ENCODE measurements at places on chromosomes 2 and 18. TPM values are rescaled to one million over a fixed set of nuclear protein-coding genes. Genes with fewer than 3 reads are reported as not detected.

GRCh38 chr2:186592137-186592875 is 2.5 kb downstream of the ITGAV start:
- DNase-seq = no peak

GRCh38 chr18:43830947-43831346 is 553.7 kb upstream of the SYT4 start:
- no peak for DNase-seq

DNA sequence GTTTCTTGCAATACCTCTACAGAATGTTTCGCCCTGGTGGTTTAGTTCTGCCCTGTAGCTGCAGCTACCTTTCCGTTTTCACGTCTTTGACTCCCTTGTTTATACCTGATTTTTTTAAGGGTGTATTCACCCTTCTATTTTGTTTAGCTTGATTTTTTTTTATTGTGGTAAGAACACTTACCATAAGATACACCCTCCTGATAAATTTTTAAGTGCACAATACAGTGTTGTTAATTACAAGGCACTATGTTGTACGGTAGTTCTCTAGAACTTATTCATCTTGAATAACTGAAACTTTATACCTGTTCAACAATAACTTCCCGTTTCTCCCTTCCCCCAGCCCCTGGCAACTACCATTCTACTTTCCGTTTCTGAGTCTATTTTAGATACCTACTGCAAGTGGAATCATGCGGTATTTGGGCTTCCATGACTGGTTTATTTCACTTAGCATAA is 48.9 kb upstream of the NABP1 start:
- no peak for DNase-seq

DNA sequence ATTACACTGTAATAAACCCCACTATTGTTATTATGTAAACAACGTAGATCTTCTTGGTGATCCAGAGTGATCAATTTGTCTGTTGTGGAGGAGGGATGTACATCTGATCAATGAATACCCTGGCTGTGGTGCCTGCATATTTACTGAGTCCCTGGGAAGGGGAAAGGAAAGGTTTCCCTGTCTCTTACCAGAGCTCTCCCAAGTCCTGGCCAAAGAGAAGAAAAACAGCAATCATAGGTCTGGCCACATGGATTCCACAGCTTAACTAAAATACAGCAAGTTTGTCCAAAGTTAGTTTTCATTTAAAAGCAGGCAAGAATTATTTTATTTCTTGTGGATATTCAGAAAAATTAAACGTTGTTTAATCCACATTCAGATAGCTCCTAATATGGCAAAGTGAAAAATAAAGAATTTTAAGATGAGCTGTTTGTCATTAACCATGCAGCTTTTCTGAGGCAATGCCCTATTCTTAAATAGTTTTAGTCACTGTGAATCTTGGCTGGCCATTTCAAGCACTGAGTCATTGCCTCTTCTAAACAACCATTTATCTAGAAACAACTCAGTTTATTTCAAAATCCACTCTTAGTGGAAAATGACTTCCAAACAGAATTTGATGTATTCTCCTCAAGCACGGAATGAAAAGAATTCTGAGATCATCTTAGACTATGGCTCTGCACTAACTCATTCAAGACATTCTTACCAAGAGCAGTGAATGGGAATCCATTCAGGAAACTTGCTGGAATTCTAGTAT is 1004.4 kb upstream of the CDH2 start:
- DNase-seq = no peak

DNA sequence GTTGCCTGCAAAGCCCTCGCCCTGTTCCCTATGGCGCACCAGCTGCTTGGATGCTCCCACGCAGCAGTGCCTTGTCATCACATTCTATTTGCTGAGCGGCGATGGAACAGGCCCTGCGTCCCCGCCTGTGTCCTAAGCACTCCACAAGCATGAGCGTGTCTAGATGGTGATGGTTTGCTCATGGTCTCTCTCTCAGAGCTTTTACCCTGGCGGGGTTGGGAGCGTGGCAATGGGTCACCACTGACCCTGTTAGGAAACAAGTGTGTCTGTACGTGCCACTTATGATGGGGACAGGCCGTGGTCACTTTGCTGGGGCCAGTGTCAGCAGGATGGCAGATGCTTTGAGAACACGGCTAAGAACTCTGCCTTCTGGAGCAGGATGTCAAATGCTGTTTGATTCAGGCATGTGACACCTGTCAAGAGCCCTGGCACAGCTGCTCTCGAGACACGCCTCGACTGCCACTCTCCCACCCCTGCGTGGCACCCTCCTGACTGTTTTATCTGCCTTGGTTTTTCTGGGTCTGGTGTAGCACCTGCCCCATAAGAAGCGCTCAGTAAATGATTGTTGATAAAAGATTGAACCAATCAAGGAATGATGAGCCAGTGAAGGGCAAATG is 44.2 kb downstream of the RRM2 start:
- no peak for DNase-seq

- no peak for DNase-seq
These were observed 194.7 kb downstream of the RAB3GAP1 start for GRCh38 chr2:135246711-135247270.

- no peak for DNase-seq
These were observed 356.1 kb downstream of the SS18 start for GRCh38 chr18:25734336-25734735.

DNA sequence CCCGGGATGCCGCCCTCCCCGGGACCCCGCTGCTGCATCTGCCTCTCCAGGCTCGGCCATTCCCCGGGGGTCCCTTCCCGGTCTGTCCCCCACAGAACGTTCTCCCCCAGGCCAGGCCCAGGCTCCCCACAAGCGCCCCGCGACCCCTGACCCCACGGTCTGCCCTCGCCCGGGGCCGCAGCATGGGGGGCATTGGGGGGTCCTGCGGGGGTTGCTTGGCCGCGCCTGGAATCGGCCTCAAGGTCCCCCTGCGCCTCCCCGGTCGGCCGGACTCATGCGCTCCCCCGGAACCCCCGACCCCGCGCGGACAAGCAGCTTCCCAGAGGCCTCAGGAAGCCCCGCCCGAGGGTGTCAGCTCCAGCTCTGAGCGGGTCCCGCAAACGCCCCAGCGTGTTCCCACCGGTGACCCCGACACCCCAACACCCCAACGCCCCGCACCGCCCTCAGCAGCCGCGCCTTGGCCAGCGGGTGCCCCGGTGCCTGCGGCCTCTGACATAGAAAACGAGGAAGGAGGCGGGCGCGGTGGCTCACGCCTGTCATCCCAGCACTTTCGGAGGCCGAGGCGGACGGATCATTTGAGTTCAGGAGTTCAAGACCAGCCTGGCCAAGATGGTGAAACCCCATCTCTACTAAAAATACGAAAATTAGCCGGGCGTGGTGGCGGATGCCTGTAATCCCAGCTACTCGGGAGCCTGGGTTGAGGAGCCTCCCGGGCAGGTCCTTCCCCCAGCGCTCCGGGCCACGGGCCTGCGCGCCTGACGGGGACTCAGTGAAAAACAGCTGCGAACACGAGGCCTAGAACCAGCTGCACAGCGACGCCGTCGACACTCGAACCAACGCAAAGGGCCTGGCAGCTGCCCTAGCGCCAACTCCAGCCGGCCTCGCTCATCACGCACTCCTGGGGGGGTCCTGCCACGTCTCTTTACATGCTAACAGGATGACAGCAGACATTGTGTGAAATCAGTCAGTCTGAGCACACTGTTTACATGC is 61.8 kb upstream of the CTDP1 start:
- DNase-seq = no peak

GRCh38 chr2:68727683-68728375 is 6.8 kb upstream of the ARHGAP25 start:
- DNase-seq = no peak

DNA sequence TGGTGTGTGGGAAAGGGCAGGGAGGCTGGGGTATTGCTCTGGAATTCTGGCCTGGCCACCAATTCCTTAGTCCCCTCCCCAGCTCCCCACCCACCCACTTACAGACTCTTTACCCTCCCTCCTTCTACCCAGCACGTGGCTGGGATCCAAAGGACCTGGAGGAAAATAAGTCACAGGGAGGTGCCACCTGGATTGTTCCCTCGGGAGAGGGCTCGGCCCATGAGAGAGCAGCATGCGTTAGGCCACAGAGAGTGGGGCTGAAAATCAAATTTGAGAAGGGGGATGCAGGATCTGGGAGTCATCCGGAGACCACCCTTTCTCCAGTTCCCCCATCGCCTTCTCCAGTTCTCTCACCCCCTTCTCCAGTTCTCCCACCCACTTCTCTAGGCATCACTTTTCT is 3.0 kb downstream of the ASPRV1 start:
- no peak for DNase-seq

DNA sequence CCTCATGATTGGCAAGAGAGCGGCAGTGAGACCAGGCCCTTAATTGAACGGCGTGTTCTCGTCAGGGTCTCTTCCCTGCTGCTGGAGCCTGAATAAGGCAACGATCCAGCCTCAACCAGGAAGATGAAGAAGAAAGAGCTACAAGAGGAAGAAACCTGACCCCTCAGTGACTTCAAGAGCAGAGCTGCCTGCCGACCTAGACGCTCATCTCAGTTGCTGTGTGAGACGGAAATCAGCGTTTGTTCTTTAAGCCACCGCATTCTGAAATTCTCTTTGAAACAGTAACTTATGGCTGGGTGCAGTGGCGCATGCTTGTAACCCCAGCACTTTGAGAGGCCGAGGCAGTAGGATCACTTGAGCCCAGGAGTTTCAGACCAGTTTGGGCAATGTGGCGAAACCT is 29.6 kb upstream of the KCNG3 start:
- DNase-seq = no peak

DNA sequence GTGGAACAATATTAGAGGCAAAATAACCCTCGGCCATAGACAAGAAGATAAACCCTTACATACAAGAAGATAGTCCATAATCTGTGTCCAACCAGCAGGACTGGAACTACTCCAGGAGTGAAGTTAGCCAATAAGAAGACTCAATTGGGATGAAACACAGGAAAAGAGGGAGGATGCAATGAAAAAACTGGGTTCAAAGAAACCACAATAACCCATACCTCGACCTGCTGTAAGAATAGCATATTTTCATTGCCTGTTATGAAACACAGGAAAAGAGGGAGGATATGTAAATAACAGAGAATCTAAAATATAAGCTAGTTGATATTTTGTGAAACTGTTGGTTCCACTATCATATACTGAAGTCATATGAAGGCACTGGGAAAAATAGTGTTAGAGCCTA is 87.1 kb upstream of the CSRNP3 start:
- no peak for DNase-seq

DNA sequence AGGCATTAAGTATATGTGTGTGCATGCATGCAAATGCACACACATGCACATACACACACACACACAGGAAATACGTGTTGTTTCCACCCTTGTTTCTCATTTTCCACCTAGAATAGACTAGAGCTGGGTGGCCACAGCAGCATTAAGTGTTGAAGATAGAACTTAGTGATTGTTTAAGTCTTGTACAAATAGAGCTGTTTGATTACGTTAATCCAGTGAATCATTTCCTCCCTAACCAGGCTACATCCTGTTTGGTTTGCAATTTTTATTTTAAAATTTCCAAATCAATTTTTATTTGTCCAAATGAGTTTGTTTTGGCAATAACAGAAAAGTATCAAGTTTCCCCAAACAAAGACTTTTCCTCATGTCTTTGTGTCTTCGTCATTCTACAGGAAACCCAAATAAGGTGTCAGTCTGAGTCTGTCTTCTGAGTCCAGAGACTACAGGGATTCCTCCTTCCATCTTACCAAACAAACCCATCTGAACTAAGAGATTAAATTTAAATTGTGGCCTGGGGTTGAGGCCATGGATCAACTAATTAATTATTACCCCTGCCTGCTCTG is 74.6 kb upstream of the GALNT5 start:
- DNase-seq = no peak

GRCh38 chr18:10113121-10114022 is 199.6 kb downstream of the VAPA start:
- DNase-seq = no peak

GRCh38 chr2:124380221-124380749 is 355.2 kb downstream of the CNTNAP5 start:
- DNase-seq = no peak

DNA sequence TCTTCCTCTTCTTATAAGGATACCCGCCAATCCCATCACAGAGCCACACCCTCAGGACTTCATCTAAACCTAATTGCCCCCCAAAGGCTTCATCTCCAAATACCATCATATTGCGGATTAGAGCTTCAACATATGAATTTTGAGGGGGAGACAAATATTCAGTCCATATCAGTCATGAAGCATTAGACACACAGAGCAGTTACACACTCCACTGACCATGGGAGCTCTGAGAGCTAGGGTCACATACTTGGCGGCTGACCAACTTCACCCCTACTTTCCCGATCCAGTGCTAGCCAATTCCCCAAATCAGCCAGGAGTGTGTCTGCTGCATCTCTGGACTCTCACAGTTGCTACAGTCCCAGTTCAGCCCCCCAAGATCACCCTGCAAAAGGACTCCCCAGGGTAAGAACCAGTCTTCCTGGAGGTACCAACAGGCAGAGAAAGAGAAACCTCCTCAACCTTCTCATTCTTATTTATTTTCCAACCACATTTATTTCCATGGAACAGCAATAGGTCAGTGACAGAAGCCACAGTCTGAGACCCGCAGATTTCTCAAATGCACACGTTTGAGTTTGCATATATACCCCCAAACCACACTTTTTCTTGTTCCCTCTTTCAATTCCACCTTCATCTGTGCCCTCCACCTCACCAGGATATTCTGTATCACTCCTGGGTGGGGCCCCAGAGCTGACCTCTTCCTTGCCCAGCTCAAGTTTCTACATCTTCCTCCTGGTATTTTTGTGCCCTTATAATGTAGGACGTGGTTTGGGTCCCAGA is 33.3 kb downstream of the SPP2 start:
- no peak for DNase-seq

DNA sequence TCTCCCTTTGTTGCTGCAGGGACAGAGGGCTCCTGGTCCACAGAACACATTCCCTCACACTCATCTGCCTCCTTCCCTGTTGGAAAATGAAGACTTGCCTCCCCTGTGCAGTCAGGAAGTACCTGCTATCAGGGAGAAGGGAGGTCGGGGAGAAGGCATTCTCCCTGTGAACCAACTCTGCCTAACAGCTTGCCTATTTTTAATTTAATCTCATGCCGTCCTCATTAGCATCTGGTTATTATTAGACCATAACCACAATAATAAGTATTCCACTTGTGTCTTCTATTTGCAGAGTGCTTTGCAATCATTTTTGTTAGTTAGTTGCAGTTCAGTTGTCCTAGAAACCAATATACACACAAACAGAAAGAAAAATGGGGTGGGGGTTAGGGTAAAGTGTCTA is 232.6 kb upstream of the SKOR2 start:
- no peak for DNase-seq

GRCh38 chr18:24539866-24540617 is 79.6 kb downstream of the HRH4 start:
- no peak for DNase-seq

DNA sequence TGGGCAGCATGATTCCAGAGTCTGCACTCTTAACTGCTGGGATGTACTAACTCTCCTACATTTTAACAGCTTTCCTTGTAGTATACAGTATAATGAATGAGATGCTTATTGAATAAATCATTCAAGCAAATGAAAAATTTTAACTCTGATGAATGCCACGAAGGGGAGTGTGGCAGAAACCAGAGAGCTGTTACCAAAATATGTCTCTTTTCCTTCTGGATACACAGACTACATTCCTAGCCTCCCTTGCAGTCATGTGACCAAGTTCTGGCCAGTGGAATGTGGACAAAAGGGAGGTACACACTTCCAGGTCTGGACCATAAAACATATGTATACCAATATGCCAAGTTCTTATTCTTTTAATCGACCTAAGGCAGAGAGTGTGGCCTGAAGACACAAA is 1.7 kb upstream of the EML4 start:
- no peak for DNase-seq

Gene C2orf66
- total RNA-seq = 0.27 TPM

Gene ITGA6
- total RNA-seq = 5.1 TPM

Gene DNAJC5G
- not detected for total RNA-seq

Gene PSTPIP2
- total RNA-seq = 4.5 TPM

Gene CD8B
- not detected for total RNA-seq
